ENCODE measurements at places on chromosomes 13 and 19.

DNA sequence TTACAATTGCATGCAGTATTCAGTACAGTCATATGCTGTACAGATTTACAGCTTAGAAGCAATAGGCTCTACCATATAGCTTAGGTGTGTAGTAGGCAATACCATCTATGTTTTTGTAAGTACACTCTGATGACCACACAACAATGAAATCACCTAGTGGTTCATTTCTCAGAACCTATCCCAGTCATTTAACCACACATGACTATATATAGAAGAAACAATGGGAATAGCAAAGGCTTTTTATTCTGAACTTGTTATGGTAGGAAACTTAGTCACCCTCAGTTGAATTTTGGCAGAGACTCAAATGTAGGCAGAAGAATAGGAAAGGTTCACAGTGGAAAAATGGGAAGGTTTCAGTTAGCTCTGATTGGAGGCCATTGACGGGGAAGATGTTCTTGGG is 1075.1 kb upstream of the MIR17HG start:
- DNase-seq: no peak

DNA sequence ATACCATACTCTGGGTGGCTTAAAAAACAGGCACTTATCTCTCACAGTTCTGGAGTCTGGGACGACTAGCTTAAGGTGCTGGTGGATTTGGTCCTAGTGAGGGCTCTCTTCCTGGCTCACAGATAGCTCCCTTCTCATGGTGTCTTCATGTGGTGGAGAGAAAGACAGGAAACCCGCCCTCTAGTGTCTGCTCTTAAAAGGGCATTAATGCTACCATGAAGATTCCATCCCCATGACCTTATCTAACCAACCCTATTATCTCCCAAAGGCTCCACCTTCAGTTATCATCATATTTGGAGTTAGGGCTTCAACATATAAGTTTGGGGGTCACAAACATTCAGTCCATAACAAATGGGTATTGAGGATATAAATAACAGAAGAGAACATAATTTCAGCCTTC is 139.4 kb downstream of the HS6ST3 start:
- DNase-seq: peak; percentile 37

DNA sequence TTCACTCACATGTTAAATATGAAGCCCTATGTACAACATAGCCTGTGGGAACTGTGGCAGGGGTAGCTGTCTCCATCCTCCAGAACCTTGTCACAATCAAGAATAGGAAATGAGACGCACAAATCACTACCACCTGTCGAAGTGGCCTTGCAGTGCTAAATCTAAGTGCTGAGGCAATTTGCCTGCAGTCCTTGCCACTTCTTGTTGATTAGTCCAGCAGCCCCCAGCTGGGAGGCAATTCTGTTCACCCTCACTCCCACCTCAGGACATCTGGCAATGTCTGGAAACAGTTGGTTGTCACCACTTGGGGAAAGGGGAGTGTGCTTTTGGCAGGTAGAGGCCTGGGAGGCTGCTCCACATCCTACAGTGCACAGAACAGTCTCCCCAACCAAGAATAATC is 10.7 kb downstream of the RFX2 start:
- DNase-seq: no peak

GRCh38 chr19:40464059-40465024 is 1.2 kb downstream of the BLVRB start:
- DNase-seq: peak; percentile 86

DNA sequence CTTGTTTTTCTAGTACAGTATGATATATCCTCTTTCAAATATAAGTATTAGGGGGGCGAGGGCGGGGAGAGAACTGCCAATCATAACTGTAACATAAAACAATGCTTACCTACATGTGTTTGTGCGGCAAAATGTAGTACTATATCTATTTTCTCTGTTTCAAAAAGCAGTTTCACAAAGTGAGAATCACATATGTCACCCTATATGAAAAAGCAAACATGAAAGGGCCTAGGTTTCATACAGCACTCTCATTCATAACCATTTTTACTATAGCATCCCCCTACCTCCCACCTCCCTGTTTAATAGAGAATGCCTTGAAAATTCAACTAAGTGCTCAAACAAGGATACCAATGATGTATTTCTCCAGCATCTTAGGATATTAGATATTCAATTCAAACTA is 5.2 kb downstream of the TGDS start:
- DNase-seq: no peak

DNA sequence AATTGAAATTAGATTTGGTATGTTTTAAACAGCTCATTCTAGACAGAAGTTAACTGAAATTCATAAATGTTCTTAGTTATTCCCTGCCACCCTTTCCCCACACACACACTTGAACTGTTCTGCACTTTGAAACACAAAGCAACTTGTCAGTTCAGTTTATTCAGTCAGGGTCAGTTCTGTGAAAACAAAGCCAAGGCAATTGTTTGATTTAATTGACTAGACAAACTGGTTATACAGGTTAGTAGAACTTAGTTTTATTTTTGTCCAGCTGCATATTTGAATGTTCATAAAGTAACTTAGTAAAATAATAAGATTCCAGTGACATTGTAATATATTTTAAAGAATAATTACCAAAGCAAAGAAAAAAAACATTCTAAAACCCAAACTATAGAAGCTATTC is 98.3 kb upstream of the KLF5 start:
- DNase-seq: no peak

GRCh38 chr19:18500799-18501198 is 21.1 kb downstream of the ELL start:
- no peak for DNase-seq

- DNase-seq: no peak
Measured at GRCh38 chr19:56142087-56142787, 1.1 kb downstream of the ZNF444 start.

- no peak for DNase-seq
Measured at GRCh38 chr19:924553-925086, 1.2 kb upstream of the ARID3A start.

DNA sequence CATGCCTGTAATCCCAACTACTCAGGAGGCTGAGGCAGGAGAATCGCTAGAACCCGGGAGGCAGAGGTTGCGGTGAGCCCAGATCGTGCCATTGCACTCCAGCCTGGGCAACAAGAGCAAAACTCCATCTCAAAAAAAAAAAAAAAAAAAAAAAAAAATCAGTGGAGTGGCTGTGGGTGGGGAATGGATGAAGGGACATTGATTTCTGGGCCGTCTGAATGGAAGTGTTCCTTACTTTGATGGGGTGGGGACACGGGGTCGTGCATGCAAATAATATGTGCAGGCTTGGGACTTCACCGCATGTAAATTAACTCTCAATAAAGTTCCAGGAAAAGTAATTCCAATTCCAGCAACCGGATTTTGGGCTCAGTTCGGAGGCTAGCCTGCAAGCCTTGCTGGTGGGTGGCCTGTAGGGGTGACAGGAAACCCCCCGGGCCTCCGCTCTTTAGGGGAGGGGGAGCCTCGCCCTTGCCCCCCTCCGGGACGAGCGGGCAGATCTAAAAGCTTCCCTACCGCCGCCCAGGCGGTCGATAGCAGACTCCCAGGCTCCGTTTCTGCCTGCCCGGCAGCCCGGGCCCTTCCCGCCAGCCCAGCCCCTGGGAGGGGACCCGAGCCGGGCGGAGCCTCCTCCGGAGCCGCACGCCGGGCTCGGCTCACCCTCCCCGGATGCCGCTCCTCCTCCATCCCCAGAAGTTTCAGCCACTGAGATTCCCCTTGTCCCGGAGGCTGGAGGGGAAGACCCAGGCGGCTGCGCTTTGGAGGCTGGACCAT is 48.0 kb upstream of the ADGRE5 start:
- DNase-seq: no peak

DNA sequence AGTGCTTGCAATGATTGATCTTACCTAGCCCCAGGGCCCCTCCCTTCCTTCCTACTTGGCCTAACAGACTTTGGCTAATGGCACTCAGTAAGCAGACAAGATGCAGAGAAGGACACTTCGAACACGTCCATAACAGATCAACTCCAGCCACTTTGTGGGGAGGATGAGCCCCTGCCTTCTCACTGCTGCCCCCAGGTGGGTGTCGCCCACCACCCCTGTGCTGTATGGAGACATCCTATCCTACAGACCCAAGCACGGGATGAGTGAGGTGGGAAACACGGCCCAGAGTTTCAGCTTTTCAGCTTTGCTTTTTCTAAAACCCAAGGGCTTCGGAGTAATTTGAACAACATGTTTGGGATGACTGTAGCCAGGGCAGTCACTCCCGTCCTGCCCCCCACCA is 5.5 kb downstream of the SLC7A1 start:
- DNase-seq: peak; percentile 4

DNA sequence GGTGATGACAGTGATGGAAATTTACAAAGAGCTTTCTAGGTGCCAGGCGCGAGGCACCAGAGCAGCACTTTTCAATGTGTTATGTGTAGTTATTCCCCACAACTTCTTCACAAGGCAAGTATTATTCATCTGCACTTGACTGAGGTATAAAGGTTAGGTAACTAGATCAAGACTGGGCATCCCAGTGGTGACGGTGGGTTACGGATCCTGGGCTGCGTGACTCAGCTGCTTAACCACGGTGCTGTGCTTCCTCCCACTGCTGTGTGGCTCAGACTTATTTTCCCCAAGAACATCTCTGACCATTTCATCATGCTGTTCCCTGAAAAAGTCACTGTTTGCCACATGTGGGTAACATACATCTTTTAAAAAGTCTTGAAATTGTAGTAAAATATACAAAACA is 19.3 kb downstream of the EDDM13 start:
- DNase-seq: no peak

DNA sequence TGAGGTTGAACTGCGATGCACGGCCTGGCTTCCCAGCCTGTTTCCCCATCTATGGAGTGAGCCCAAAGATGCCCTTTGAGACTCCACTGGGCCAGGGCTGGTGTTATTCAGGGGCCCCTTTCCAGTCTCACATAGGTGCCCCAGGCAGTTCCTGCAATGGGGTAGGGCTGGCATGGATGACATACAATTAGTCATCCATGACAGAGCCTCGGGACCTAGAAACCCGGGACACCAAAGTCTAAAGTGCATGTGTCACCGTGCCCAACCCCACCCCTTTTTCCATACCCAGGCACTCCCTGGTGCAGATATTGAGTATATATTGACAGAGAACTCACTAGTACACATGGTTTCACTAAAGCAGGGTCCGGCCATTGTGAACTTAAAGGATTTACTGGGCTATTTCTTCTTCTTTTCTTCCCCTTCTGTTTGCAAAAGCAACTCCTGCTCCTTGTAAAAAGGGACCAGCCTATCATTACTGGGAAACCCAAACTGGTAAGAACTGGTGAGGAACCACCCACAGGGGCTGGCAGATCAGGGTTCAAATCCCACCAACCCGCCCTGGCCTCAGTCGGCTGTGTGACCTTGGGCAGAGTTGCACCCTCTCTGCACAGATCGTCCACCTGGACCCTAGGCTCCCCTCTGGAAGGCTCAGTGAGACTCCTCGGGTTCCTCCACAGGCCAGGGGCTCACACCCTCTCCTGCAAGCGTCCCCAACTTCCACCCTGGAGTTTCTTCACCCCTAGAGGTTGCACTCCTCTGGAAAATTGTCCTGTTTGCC is 2.7 kb downstream of the B3GNT3 start:
- DNase-seq: no peak

DNA sequence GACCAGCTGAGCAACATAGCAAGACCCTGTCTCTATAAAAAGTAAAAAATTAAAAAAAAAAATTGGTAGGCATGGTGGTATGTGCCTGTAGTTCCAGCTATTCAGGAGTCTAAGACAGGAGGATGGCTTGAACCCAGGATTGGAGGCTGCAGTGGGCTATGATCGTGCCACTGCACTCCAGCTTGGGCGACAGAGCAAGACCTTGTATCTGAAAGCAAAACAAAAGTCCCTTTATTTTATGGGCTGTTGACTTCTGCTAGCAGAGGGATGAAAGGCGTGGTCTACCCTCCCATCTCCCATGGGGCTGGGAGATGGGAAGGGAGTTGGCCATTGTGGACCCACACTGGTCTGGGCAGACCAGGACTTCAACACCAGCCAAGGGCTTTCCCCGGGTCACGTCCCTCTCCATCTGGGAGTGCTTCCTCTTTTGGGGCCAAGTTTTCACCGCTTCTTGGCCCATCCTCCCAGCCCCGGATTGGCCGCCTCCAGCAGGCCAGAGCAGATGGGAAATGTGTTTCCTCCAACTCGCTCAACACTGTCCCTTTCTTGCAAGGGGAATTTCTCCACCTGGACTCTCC is 2.2 kb upstream of the TNFSF9 start:
- DNase-seq: peak; percentile 78

DNA sequence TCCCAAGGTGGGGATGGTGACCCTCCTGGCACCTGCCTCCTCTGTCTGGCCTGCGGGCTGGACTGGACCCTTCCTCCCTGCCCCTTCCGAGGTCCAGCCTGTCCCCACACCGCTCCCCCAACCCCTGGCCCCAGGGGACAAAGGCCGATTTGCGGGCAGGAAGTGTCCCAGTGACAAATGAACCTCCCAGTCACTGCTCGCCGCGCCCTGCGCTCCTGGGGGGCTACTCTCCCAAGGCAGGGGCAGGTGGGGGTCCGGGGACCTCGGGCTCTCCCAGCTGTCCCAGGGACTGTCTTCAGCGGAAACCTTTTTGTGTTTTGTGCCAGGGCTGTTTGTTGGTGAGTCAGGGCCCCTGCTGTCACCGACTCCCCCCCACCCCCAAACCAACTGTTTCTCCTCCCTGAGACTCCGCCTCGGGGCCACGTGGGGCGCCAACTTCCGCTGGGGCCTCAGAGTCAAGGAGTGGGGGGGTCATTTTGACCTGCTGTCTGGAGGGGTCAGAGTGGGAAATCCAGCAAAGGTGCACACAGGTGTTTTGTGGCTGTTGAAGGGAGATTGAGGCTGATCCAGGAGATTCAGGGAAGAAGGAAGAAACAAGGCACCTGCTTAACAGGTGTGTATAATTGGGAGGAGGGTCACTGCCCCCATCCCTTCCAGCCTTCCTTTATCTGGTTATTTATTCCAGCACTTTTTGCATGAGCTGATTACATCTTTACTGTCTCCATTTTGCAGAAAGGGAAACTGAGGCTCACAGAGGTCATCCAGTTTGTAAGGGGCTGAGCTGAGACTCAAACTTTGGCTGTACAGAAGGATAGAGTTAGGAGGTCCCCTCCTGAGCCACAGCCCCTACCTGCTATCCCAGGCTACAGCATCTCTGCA is 831 bp downstream of the PGPEP1 start:
- peak; percentile 73 for DNase-seq

DNA sequence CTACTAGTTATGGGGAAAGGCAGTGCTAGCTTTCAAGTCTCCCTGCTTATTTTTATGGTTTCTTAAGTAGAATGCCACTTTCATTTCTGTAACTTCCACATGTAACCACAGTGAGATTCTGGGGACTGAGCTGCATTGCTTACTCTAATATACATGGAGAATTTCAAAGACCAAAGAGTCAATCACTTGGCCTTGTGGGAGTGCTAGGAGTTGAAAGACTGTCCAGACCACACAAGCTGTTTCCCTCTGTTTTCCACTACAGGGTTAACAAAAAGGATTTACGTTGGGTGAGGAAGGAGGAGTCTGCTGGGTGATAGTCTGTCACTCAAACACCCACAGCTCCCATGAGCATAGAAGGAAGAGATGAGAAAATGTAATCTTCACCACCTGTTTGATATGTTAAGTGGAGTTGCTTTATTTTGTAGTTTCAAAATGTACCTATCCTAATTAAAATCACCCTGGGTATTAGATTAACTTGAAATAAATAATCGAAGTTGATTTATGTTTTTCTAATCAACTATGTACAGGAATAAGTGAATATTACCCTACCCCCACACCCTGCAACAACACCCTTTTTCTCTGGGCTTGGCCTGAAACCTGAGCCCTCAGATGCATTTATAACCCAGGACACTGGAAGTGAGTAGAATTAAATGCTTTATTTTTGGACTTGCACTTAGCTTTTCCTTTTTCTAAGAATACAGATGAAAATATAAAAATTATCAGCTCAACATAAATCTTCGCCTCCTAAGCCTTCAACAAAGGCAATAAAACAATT is 225.8 kb upstream of the SLC10A2 start:
- peak; percentile 58 for DNase-seq

GRCh38 chr19:38736413-38737280 is 7.6 kb downstream of the CAPN12 start:
- peak; percentile 70 for DNase-seq

- no peak for DNase-seq
Measured at GRCh38 chr13:31768351-31768750, 29.0 kb downstream of the RXFP2 start.
